ENCODE measurements at places on chromosomes 4 and X. TPM values are rescaled to one million over a fixed set of nuclear protein-coding genes. Genes with fewer than 3 reads are reported as not detected.

DNA sequence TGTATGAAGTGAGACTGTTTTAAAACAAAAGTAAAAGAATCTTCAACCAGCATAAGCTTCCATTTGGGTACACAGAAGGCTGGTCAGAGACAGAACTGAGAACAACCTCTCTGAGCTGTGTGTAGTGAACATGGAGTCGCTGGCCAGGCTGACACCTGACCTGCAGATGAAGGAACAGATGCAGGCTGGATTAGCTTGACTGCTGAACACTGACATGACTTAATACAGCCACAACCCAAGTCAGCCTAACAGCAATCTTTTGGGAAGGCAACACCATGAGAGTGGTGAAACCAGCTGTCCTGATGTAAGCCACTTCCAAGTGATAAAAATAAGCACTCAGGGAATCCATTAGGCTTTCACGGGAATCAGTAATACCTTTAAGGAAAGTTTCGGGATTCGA, 10.1 kb downstream of the SCARB2 start:
- DNase-seq = no peak

PRSS12 gene
- polyA plus RNA-seq = 7.7 TPM

DNA sequence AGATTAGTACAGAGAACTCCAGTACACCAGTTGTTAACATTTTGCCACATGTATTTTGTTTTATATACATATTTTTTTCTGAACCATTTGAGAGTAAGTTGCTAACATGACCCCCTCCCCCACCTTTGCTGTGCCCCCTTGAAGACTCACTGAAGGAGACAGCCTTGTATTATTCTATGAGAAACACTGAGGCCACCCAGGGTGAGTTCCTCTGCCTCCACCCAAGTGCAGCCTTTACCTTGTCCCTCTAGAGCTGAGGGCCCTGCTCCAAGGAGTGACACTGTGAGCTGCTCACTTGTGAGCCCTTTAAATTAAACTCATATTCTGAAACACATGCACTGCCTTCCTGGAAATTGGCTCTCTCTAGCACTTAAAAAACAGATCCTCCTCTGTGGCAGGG, 21.1 kb downstream of the KIT start:
- DNase-seq = no peak

DNA sequence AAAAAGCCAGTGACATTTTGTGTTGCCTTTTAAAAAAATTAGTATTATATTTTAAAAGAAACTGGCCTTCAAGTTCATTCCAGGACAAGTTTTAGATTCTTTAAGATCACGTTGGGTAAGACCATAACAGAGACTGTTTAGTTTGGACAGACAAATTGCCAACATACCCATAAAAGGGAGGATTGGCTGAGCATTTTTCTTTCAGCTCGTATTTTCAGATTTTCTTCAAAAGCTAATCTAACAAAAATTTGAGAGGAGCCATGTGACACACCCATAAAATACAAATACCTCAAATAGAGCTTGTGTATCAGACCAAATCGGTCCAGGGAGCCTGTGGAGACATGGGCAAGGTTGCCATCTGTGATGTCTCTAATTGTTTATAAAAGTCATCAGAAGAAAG, 74.6 kb upstream of the C1QTNF7 start:
- no peak for DNase-seq

- DNase-seq = no peak
These were observed 39.2 kb downstream of the SERPINA7 start for GRCh38 chrX:105999294-105999693.

All from right renal cortex interstitium (tissue), 3 donors.